ENCODE measurements at places on chromosomes 1 and 21.

DNA sequence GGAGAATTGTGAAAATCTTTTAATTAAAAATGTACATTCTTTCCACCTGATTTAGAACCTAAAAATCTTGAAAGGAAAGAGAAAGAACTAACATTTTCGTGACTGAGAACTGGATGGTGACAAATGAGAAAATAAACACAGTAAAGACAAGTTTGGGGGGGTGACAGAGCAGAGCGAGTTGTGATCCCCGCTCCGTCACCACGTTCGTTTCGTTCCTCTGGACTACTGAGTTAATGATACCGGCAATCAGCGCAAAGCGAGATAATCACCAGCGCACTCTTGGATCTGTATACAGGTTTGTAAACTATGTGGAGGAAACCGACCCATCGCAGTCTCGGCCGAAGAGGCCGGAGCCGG lies 31.2 kb upstream of the CFAP126 start:
- DNase-seq, result no peak

- no peak for DNase-seq
Observed at GRCh38 chr1:6485168-6486101, 6.0 kb downstream of the PLEKHG5 start.

GRCh38 chr1:21652101-21652936 lies 16.8 kb downstream of the RAP1GAP start:
- no peak for DNase-seq

- no peak for DNase-seq
Observed at GRCh38 chr1:59333626-59334277, 36.9 kb downstream of the FGGY start.

GRCh38 chr1:208052135-208052534 lies 141.2 kb upstream of the CD34 start:
- no peak for DNase-seq

GRCh38 chr1:160830321-160831153 lies 32.1 kb downstream of the CD244 start:
- peak; percentile 31 for DNase-seq

DNA sequence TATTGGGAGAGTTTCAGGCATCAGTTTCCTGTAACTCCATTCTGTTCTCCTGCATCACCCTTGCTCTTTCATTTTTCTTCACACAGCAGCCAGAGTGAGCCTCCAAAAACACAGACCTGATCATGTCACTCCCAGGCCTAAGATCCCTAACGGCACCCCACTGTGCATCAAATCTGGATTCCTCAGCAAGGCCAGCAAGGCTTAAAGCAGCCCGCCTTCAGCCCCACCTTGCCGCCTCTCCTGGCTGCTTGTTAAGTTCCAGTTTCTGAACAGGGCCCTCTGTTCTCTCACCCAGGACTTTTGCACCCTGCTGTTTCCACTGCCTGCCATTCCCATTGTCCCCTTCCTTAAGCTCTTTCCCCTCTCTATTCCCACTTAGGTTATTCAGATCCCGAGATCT lies 29.3 kb downstream of the C1orf116 start:
- DNase-seq, result no peak

GRCh38 chr1:156176610-156177210 lies 17.2 kb upstream of the SLC25A44 start:
- no peak for DNase-seq

DNA sequence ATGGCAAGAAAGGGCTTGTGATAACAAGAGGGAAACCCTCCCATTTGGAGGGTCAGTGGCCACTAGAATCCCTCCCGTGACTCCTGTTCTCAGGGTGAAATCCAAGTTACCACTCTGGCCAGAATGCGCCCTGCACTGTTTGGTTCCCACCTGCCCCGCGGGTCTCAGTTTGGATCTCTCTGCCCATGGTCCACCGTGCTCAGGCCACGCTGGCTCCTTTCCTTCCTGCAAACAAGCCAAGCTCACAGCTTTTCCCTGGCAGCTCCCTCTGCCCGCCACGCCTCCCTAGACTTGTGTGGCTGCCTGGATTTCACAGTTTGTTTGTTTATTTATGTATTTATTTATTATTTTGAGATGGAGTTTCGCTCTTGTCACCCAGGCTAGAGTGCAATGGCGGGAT lies 179.5 kb upstream of the VAMP3 start:
- DNase-seq, result no peak

- no peak for DNase-seq
Observed at GRCh38 chr1:2632561-2633361, at the start of gene MMEL1. TSS of gene MMEL1 (minus strand) at chr1:2633016. CDS start at chr1:2629484, 3,532 bp downstream.

DNA sequence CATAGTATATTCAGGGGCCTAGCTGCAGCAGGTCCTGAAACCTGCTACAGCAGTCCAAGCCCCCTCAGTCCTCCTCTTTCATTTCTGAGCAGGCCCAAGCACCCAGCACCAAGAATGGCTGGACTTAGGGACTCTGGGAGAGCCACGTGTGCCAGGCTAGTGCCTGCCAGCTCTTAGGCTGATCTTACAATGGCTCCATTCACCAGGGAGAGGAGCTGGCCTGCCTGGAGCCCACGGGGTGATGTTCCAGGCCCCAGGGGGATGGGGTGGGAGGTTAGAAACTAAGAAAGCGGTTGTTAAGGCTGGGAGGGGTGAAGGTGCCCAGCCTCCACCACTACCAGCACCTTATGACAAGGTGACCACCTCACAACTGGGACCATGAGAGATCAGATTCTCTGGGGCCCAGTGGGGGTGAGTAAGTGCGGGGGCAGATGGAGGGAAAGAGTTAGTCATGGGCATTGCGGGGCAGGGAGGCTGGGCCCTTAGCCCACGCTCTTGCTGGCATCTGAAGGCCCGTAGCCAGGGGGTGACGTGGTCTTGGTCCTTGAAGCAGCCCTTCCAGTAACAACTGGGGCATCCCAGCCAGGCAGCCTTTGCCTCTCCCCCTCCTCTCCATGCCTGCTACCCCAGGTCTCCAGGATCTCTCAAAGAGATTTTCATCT lies 30.3 kb upstream of the CLIC4 start:
- no peak for DNase-seq

- no peak for DNase-seq
Observed at GRCh38 chr1:200042119-200042551, 14.6 kb downstream of the NR5A2 start.

GRCh38 chr1:176719447-176719846 lies 256.5 kb downstream of the PAPPA2 start:
- no peak for DNase-seq

DNA sequence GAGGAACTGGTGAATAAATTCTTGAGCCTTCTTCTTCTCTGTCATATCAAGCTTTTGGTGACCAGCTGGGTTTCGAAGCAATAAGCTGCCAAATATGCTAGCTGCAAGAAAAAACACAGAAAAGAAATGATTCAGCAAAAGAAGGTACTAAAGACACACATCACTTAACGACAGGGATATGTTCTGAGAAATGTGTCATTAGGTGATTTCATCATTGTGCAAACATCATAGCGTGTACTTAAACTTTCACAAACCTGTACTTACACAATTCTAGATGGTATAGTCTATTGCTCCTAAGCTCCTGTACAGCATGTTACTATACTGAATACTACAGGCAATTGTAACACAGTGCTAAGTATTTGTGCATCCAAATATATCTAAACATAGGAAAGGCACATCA lies 2.9 kb upstream of the MTF1 start:
- DNase-seq, result no peak

- peak; percentile 61 for DNase-seq
Observed at GRCh38 chr1:41806472-41807155, 112.1 kb downstream of the HIVEP3 start.

- DNase-seq, result no peak
Observed at GRCh38 chr1:42370876-42371549, 9.6 kb upstream of the RIMKLA start.

DNA sequence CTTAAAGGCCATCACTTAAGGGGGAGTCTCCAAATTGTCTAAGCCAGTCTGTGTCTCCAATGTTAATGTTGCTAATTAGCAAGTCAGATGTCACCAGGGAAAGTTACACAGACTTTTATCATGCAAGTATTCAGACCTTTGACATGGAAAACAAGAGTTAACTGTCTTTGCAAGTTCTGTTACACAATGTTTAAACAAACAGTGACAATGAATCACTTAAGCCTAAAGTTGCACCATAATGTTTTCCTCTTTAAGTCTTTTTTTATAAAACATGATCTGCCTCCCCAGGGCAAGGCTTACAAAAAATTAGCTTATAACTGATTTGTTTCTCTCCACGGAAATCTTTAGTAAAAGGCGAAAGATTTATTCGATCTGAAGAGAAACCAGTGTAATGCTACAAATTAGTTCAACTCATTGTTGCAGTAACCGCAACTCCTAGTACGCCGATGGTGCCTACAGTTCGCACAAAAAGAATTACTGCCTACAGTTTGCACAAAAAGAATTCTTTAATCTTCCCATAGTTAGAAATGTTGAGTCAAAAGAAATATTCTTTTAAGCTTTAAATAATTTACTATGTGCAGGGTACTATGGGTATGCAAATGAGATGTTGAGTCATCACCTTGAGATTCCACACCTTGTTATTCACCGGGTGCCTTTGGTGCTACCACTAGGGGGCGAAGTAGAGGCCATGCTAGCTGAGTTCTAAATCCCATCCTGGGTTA lies 45.3 kb downstream of the HHAT start:
- DNase-seq, result peak; percentile 79

DNA sequence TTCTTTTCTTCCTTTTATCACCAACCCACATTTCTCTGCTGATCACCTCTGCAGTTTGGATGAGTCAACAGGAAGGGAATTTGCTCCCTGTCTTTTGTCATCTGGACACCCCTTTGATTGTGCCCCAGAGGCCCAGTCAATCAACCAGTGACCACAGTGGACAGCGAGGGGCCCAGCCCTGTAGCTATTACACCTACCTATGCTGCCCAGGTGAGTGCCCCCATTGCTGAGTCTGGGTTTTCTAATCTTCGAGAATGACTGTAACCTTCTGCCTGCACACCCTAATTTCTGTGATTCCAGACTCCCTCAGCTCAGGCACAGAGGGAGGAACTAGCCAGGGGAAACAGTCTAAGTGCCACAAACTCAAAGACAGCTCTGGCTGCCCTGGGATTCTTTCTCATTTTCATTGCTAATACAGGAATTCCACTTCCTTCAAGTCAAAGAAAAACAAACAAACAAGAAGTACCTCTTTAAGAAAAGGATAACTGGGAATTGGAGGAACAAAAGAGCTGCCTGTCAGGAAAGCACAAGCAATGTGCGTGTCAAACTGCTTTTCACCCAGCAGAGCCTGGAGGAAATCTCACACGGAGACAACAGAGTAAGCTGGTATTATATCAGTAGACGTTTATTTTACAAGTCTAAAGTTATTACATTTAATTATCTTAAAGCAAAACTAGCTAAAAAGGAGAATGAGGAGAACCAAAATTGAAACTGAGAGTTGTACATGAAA lies 311.1 kb downstream of the AJAP1 start:
- DNase-seq, result no peak

DNA sequence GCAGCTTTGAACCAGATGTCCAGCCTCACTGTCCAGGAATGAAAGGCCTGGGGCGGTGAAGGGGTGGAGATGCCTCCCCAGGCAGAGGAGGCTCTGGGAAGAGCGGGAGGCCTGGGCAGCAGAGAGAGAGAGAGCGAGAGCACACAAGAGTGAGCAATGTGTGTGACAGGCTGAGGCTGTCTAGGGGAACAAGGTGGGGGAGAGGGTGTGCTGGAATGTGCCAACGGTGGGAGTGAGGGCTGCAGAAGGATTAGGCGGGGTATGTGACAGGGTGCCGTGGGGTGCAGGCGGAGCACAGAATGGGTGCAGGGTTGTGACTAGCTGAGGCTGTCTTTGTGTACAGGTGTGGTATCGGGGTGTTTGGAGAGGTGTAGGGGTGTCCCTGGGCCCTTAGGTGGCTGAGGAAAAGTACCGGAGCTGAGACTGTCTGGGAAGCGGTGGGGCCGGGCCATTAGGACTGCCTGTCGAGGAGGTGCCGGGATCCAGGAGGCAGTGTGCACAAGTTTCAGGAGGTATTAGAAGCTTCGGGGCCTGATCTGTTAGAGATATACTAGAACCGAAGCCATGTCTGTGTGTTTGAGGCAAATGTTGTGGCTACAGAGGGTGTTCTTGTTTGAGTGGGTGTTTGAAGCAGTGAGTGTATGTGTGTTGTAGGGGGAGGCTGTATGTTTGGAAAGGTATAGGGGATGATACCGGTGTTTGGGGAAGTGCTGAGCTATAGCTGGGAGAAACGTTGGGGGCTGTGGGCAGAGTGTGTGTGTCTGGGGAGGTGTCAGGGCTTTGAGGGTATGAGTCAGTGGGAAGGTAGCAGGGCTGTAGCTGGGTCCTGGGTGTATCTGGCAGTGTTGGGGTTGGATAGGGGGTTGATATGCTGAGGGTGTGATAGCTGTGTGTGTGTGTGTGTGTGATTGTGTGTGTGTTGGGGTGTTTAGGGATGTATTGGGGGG lies 9.1 kb downstream of the AHDC1 start:
- no peak for DNase-seq

- DNase-seq, result no peak
Observed at GRCh38 chr1:185158800-185159199, 1.8 kb downstream of the SWT1 start.

GRCh38 chr1:215710036-215710898 lies 143.2 kb downstream of the KCTD3 start:
- DNase-seq, result peak; percentile 29

- peak; percentile 68 for DNase-seq
Observed at GRCh38 chr1:234608911-234609690, 877 bp downstream of the IRF2BP2 start.

DNA sequence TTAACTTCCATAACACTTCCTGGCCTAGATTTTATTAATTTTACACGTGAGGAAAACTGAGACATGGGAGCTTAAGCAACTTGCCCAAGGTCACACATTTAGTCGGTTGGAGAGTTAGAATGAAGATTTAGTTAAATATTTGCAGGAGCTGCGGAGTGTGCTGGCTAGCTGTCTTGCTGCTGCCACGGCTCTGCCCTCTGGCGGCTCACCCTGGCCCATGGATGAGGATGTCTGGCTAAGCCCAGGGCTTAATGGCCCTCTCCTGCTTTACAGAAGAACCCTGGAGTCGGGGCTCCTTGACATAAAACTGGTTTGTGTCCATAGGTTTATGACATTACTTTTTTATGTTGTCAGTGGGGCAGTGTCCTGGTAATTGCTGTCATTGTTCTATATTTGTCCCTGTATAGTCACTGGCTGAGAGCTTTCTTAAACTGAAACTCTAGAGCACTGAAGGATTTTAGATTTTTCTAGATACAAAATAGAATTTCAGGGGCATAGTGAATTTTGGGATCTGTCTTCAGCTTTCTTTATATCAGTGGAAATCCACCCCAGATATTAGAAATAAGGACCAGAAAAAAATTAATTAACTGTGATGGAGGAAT lies 88.9 kb upstream of the WLS start:
- DNase-seq, result no peak

GRCh38 chr1:194151056-194151455 lies 964.6 kb upstream of the B3GALT2 start:
- DNase-seq, result no peak

- DNase-seq, result no peak
Observed at GRCh38 chr1:32859915-32860314, 10.8 kb downstream of the FNDC5 start.

- no peak for DNase-seq
Observed at GRCh38 chr1:116988908-116989307, 12.7 kb upstream of the CD101 start.

GRCh38 chr1:207418351-207418750 lies 35.8 kb upstream of the CR2 start:
- no peak for DNase-seq
